D721Med (cell line): ENCODE measurements at places on chromosomes 6 and 20.

DNA sequence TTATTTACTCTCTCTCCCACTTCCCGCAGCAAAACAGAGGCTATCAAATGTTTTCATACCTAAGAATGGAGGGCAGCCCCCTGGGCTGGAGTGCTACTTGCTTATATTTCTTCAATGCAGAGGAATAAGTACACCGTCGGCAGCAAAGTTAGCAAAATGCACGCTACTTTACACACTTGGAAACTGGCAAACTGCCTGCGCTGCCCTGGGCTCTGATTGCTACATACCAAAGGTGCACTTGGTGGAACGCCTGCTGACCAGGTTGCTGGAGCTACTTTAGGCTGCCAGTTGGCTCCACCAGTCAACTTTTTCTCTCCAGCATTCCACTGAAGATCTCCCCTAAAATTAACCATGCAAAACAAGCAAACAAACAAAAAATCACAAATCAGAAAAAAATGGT, 62.4 kb downstream of the PRSS35 start:
- no peak for DNase-seq

DNA sequence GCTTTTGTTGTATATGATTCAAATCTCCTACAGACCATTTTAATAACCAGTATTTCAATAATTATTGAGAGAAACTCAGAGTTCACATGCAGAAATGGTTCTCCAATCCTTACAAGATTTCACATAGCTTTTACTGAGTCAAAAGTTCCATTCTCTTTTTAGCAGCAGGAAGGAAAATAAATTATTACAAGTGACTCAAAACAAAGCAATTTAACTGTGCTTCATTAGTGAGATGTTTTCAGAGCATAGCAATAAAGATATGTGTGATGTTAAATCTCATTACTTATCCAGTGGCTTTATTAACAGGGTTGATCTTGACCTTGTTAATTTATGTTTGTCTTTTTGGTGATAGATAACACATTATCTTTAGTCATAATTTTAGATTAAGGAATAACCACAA, 22.0 kb downstream of the KIF13A start:
- DNase-seq, result no peak

GRCh38 chr6:73085443-73085871, 139.8 kb downstream of the KHDC1L start:
- DNase-seq, result no peak

DNA sequence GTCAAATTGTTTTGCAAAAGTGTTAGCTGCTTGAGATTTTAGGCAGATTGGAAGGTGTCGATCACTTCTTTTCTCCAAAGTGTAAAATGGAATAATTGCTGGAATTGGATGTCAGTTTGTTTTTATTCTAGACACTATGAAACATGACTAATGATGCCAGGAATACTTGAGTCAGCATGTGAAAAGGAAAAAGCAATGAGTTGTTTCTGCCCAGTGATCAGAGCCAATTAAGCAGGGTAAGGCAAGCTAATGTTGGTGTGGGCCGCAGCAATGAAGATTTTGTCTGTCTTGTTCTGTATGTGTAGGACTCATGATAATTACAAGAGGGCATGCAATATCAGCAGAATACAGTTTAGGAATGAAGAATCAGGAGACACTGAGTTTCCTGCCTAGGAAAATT, 110.3 kb downstream of the CARMIL1 start:
- DNase-seq, result no peak

DNA sequence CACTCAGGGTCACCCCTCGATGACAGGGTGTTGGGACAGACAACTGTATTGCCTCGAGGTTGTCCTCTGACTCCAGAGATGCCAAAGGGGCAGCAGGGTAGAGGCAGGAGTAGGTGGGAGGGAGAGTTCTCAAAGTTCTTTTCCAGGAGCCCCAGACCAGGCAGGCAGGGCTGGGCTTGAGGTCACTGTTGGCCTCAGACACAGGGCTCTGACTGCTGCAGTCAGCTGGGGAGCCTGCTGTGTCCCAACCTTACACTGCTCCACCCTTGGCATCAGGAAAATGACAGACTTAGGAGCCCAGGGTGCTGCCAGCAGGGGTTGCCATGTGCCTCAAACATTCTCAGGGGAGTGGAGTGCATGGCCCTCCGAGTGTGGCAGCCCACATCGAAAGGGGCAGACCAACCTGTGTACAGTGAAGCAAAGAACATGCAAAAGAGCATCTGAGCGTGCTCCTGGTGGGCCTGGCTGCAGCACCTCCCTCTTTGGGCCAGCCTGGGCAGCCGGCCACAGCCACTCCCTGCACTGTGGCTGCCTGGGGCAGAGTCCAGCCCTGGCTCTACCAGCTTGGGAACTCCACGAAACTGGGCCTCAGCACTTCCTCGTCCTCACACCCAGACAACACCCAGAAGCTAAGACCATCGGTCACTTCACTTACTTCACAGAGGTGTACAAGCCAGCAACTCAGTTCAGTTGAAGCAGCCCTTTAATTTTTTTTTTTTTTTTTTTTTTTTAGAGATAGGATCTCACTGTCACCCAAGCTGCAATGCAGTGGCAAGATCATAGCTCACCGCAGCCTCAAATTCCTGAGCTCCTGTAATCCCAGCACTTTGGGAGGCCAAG, 24.0 kb downstream of the C6orf132 start:
- DNase-seq, result no peak

DNA sequence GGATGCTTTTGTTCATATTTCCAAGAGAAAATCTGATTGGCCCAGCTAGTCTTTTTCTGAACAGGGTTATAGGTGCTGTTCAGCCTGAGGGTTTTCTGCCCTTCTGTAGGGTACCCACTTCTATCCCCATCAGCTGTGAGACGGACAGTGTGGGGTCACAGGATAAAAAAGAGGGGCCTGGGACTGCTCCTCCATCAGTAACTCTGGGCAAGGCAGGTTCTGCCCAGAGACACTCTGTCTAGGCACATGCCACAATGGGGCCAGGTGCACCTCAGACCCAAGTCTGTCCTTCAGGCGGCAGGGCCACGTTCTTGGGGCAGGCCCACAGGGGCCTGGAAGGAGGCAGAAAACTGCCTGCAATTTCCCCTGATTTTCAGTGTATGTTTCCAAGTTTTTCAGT, 20.0 kb downstream of the ID4 start:
- DNase-seq, result no peak

DNA sequence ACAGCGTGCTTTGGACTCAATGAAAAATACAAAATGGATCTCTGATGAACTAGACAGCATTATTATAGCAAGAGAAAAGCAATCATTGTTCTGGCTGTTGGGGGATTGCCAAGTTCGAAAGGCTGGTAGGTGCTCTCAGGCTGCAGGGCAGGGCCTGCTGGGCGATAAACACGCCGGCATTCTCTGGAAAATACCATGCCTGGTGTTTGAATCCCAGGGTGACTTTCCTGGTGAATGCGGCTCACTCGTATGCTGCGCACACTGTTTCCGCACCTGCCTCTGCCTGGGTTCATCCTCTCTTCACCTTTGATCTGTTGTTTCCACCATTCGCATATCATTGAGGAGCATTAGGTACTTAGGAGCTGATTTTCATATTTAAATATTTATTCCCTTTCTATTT, 37.4 kb downstream of the GCNT2 start:
- DNase-seq, result no peak

DNA sequence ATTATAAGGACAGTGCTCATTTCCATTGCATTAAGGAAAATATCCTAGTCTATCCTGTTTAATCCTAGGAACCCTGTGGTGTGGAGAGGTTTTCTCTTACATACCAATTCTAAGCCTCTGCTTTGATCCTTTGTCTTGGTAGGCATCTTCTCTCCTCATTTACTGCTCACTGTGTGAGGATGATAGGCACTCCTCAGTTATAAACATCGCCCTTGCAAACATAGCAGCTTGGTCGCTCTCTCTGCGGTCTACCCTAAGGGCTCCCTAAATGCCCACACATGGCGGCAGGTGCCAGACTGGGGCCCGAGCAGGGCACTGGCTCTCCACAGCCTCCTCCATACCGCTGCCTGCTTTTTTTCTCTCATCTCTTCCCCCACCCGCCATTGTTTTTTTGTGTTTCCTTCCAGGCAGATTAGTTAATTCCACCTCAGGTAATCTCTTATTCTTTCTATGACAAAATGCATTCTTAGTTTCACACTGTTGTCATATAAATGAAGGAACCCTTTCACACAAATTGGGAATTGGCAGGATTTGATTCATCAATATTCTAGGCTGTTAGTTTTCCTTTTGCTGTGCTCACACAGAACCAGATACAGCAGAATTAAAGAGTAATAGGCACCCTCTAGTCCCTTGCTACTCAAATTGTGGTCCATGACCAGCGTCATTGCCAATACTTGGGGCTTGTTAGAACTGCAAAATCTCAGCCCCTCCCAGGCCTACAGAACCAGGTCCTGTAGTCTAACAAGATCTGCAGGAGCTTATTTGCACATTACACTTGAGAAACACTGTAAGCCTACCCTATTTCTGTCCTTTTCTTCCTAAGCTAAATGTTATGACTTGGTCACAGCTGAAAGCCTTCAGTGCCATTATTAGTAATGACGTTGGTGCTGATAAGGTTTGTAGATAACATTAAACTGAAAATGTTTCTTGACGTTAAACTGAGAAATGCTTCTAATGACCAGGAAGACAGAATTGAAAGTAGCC, 36.3 kb downstream of the CARMIL1 start:
- DNase-seq, result no peak

- no peak for DNase-seq
Measured at GRCh38 chr6:71080826-71081225, 124.0 kb upstream of the B3GAT2 start.

DNA sequence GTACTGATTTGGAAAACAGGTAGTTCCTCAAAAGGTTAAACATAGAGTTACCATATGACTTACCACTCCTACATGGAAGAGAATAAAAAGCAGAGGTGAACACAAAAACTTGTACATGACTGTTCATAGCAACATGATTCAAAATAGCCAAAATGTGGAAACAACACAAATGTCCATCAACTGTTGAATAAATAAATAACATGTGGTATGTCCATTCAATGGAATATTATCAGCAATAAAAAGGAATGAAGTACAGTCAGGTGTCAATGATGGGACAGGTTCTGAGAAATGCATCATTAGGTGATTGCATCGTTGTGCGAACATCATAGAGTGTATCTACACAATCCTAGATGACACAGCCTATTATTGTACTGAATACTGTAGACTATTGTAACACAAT, 35.3 kb downstream of the NOL4L start:
- no peak for DNase-seq

GRCh38 chr20:57600320-57601210, 19.7 kb downstream of the ZBP1 start:
- DNase-seq, result no peak

DNA sequence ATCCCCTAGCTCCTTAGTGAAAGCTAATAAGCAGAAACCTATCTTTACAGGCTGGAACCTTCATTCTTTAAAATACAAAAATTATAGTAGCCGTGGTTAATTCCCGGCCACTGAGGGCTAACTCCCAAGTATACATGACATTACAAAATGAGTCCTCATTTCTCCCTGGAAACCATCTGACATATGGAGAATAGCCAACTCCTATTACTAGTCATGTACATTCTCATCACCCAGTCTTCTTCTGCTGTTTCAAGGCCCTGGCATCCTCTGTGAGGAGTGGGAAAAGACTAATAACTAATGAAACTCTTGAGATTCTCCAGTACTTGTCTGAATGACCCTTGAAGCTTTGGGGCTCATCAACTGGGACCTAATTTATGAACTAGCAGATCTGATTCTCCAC, 30.2 kb downstream of the CSNK2A1 start:
- no peak for DNase-seq

GRCh38 chr6:101069191-101069795, 188.2 kb upstream of the ASCC3 start:
- DNase-seq, result no peak

DNA sequence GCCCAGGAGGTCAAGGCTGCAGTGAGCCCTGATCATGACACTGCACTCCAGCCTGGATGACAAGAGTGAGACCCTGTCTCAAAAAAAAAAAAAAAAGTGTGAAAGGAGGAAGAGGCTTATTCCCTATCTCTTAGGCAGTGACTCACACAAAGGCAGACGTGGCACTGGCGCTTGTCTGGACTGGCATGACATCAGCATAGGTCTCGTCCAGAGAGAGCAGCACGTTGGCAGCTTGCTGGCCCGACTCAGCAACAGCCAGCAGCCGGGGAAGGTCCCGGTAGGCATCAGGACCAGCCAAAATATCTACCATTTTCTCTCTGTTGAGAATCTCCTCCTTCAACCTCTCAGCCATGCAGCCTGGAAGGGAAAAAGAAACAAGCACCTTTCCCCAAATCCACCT, 14.1 kb downstream of the CDK5RAP1 start:
- no peak for DNase-seq

DNA sequence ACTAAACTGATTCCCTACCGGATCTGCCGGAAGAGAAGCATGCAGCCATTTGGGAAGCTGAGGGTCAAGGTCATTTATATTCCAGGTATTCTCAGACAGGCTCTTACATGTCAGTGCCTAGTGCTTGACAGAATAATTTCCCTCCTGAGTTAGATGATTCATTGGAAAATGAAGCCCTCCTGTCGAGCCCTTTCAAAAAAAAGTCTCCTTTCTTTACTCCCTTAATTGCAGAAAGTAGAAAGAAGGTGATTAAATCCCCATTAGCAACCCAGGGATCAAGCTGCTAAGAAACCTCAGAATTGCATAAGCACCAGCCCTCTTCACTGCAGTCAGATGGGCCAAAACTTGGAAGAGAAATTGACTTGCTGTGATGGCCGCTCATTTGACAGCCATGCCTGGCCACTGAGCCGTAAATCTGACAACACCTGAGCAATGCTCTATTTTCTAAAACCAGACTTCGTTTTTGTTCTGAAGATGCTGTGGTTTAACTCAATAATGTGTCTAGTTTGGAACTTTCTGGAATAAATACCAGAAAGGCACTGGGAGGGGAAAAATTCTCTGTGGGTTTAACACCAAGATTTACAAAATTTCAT, 61.0 kb upstream of the ARMH2 start:
- DNase-seq, result no peak

DNA sequence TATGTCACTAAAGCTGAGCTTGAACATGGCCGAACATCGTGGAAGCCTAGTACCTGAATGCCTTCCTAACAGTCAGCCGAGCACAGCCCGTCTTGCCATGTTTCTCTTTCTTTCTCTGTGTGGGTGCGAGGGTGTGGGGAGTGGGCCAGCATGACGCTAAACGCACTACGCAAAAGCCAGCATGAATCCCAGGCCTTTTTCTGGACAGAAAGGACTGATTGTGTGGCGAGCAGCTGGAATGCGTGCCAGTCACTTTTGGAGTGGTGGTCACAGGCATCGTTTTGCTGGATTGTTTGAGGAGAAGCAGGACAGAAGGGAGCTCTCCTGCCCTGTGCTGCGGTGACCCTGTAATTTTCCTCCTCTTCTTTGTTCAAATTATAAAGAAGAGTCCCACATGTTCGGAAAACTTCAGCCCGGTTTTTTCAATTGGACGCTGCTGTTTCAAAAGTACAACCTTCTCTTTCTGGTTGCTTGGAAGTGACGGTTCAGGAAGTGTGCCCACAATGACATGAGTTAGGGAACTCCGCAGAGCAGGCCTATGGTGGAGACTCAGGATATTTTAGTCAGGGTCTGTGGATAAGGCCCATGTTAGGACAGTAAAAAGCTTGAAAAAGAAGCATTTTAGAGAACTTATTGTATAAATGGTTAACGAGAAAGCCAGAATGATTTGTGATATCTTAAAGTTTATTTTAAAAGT, 54.3 kb downstream of the PDE7B start:
- DNase-seq, result no peak

GRCh38 chr6:72741083-72741482, 119.2 kb downstream of the KCNQ5 start:
- DNase-seq, result no peak
